ENCODE measurements at places on chromosomes 13 and 19.
A peak's percentile ranks its signal among the peaks of the same experiment; 100 is the strongest.

DNA sequence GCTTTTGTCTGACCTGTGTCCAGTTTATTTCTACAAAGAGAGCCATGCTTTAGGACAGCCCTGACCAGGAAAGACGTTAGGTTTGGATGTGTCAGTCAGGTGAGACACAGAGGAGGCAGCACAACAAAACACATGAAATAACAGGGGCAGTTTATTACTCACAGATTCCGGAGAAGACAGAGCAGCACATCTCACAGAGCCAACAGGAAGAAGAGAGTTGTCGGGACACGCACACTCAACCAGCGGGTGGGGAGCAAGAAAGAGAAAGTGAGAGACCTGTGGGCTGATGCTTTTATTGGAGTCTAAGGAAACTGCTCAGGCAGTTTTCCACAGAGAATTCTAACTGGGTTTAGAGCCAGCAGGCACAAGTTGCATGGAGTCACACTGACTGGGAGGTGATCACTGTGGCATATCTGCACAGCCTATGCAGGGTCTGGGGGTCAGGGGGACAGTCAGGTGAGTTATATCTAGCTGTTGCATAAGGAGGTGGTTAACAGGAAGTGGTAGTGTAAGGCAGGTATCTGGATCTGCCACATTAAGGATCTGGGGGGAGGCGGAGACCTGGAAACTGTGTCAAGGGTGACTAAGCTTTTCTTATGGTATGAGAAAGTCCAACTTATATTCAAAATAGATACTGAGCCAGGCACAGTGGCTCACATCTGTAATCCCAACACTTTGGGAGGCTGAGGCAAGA is 24.1 kb upstream of the CEACAM20 start:
- no peak for DNase-seq

DNA sequence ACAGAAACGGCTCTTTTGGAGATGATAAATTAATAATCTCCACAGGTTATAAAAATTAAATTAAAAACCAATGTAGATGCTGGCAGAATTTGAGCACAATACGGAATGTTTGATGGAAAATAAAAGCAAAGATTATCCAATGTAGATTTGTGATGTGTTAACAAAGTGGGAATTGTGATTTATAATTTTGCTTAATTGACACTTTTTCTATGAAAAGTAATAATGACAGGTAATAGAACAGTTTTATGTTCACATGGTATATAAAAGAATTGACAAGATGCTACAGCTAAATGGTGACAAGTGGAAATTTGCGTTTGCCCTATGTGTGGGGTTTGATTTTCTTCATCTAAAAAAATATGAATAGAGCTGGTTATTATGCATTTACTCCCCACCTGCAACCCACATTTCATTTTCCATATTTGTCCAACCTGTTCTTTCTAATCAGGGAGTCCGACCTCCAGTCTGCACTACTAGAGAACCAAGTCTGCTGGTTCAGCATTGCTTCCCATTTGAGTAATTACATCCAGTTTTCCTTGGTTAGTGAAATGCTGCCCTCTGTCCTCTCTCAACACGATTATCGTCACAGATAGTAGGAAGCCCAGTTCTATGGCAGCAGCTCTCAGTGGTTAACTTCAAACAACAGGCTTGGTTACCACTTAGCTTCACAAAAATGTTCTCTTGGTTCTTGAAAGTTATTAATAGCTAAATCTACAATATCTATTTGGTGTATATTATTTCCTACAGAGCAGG is 61.4 kb upstream of the SLITRK1 start:
- DNase-seq, result peak; percentile 20

- DNase-seq, result no peak
Observed at GRCh38 chr13:23516190-23516589, 54.0 kb upstream of the TNFRSF19 start.

DNA sequence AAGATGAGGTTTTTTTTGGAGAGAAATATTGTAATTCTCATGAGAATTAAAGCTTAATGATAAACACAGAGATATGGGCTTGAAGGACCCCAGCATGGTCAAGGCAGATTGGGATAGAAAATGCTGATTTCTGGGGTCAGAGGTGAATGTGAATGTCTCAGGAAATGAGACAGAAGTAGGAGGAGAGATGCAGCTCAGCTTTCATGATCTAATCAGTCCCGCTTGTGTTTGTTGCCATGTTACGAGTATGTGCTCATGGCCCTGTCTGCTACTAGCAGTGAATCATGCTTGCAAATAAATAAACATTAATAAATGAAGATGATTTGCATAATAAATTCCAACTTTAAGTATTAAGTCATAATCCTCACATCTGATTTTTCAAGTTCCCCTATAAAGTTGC is 23.0 kb upstream of the NDFIP2 start:
- DNase-seq, result no peak

GRCh38 chr13:112486386-112487126 is 101.4 kb downstream of the TUBGCP3 start:
- DNase-seq, result no peak

DNA sequence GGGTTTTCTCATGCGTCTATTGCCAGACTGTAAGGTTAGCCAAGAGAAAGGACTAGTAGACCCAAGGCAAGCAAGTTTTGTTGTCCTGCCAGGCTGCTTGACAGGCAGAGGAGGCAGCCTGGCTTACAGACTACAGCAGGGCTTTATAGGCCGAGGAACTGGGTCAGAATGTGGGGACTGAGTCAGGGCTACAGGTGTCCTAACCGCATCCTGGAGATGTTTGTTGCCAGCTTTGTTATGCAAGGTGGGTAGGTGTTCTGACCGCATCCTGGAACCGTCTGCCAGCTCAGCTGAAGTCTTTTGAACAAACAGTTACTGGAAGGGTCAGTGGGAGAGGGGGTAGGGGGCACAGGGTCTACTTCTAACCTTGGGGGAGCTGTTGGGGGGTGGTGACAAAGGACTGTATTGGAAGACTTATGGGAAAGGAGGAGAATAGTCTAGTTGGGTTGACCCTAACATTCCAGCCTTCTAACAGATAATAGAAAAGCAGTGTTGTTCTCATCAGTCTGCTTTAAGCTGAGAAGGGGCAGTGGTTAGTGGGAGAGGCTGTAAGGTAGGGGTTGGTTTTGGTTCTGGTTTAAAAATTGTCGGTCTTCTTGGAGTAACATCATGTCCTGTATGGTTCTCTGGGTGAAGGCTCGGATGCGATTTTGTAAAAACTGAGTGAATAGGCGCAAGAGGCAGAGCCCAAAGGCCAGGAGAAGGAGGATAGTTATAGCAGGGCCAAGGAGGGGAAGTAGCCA is 913.8 kb upstream of the SLITRK5 start:
- DNase-seq, result peak; percentile 52

- peak; percentile 99 for DNase-seq
Observed at GRCh38 chr19:4327252-4327876, 11.3 kb downstream of the STAP2 start.

GRCh38 chr13:112971288-112971643 is 2.3 kb downstream of the MCF2L start:
- DNase-seq, result no peak

- no peak for DNase-seq
Observed at GRCh38 chr13:82116422-82116989, 1765.8 kb downstream of the SLITRK1 start.

DNA sequence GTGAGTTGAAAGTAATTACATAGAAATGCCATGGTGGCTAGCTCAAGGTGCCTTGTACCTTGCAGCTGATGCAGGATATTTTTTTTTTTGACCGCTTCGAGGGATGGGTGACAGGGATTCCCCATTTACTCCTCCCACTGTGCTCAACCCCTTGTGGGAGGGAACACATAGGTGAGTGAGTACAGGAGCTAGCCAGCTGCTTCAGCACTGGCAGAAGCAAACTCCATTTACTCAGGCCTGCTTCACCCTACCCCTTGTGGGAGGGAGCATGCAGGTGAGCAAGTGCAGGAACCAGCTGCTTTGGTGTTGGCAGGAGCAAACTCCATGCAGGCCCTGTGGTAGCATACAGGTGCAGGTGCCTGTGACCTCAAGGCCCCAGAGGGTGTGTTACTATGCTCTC is 330.1 kb downstream of the TDRD3 start:
- no peak for DNase-seq

DNA sequence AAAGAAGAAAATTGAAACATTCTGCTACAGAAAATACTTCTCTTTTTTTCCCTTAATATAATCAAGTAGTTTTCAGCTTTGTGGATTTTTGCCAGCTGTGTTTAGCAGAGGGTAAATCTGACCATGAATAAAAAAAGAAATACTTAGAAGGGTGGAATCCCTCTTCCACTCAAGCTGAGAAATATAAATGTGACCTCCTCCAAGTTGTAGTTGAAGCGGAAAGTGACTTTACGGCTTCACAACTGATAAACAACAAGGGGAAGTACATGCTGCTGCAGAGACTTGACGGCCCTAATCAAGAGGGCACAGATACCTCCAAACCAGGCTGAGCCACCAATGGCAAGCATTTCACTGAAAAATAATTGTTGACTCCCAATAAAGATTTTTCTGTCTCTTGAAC is 785.0 kb downstream of the SLITRK5 start:
- DNase-seq, result no peak

- DNase-seq, result peak; percentile 49
Observed at GRCh38 chr19:20664901-20665781, 3.8 kb upstream of the ZNF626 start.

- no peak for DNase-seq
Observed at GRCh38 chr13:110676595-110677587, 29.0 kb downstream of the CARS2 start.

GRCh38 chr13:85266771-85267170 is 532.4 kb downstream of the SLITRK6 start:
- DNase-seq, result peak; percentile 21

- no peak for DNase-seq
Observed at GRCh38 chr19:13583114-13583513, 76.8 kb upstream of the CACNA1A start.

- DNase-seq, result no peak
Observed at GRCh38 chr19:23801803-23802202, 43.1 kb upstream of the ZNF681 start.

DNA sequence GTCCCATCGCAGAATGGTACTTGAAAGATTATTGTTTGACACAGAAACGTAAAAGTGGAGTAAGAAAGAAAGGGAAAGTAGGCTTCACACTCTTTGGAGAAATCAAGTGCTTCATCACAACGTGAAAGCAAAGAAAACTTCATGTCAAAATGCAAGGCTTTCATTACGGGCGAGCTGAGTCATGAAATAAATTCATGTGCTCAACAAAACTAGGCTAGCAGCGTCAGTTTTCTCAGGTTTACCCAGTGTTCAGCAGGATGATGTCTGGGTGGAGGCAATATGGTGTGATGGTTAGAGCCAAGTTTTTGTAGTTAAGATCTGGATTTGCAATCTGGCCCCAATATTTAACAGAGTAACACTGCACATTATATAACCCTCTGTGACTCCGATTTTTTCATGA is 128.0 kb downstream of the TRPC4 start:
- DNase-seq, result no peak

GRCh38 chr19:14830702-14831101 is 4.3 kb downstream of the OR7A5 start:
- DNase-seq, result no peak

DNA sequence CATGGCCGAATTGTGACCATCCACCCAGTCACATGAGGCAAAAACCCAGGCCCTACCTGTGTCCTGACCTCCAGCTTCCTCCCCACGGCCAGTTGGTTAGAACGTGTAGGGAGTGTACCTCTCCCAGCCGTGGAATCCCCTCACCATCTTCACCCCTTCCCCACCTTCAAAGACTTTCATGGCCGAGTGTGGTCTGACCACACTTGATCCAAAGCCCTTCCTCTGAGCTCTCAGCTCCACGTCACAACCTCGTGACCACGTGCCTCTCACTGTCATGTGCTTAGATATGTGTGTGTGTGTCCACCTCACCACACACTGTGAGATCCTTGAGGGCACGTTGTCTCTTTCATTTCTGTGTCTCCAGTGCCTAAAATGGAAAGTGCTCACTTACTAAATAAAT is 48.6 kb upstream of the UBE2L5 start:
- DNase-seq, result no peak

- DNase-seq, result no peak
Observed at GRCh38 chr13:112522578-112522977, 65.4 kb downstream of the TUBGCP3 start.

DNA sequence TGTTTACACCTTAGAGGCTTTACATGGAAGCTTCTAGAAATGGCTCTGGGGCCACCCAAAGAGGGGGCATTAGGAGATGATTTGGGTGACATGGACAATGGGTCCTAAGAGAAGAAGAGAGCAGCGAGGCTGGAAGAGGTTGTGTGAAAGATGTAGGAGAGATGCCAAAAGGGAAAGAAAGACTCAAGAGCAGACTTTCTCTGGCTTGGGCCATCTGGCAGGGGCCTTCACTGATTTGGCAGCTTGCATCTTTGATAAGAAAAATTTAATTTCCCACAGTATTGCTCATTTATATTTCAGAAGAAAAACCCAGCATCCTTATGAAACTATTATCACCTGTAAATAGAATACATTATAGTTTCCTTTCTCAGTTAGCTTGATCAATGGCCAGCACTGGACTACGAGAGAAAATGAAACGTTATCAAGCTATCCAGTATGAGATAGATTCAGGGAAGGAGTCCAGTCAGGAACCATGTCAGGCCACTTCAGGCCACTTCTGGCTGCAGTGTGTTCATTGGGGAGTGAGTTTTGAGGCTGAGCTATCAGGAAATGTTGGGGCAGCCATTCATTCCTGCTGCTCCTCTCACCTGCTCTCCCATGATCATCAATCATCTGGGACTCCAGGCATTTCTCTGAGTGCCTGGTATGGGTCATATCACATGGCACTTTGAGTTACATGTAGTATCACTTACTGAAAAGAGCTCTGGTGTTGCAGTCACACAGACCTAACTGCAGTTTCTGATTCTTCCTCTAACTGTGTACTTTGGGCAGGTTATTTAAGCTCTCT is 10.3 kb downstream of the SCEL start:
- no peak for DNase-seq

DNA sequence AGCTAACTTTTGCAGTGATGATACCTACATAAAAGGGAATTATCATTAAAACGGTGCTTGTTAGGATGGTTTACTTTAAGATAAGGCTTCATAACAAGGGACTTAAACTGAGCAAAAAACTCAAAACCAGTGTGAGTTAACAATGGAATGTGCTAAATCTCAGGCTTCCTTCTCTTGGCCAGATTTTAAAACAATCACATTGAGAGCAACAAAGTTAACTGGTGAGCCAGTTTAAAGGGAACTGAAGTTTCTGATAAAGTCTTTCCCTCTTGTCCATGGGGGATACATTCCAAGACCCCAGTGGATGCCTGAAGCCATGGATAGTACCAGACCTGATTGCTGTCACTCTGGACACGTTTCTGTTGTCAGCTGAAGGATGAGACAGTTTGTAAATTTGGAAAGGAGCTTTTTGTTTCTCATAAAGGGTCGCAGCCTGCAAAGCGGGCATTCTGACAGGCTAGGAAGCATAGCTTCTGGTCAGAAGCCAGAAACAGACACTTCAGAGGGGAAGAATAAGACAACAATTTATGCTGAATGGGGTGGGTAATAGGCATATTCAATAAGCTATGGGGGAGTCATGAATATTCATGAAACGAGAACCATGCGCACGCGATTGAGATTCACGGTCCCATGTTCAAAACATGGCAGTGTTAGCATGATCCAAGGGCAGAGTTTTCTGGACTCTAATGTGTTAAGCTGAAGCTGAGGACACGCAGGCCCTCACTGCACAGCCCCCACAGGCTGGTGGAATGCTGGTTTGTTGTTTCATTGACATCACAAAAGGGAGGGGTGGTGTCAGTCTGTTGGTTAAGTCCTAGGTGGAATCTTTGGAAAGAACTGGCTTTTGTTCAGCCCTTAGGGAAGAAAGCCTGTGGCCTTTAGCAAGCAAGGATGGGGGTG is 150.6 kb upstream of the RNF113B start:
- DNase-seq, result peak; percentile 87
